ENCODE measurements at places on chromosomes 2 and 18.
A peak's percentile ranks its signal among the peaks of the same experiment; 100 is the strongest.

- DNase-seq: no peak
Observed at GRCh38 chr2:233285921-233286320, 21.7 kb upstream of the SAG start.

DNA sequence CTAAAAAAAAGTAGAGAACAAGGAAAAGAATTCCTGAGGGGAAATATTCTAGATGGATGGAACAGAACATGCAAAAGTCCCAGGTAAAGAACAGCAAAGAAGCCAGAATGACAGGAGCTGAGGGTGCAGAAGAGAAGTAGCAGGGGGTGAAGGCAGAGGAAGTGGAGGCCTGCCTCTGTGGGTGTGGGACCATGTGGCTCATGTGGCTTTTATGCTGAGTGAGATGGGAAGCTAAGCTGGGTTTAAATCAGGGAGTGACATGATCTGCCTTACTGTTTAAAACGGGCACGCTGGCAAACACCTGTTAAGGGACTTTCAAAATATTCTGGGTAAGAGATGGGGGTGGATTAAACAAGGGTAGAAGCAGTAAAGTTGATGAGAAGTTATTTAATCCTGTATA is 40.0 kb downstream of the GKN2 start:
- peak; percentile 63 for DNase-seq

DNA sequence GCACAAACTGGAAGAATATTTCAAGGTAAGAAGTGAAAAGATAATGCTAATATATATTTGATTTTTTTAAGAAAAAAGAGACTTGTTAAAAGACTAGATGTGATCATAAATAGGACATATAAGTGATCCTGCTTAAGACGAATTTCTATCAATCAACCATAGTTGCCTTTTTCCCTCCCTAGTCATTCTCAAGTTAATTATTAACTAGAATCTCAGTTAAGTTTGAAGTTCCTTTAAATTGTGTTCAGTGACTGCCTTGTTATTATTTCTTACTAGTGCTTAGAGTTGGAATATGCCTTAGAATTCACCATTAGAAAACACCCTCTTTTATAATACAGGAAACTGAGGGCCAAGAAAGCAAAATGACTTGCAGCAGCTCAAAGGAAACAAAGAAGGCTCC is 141.5 kb upstream of the SP5 start:
- DNase-seq: no peak

DNA sequence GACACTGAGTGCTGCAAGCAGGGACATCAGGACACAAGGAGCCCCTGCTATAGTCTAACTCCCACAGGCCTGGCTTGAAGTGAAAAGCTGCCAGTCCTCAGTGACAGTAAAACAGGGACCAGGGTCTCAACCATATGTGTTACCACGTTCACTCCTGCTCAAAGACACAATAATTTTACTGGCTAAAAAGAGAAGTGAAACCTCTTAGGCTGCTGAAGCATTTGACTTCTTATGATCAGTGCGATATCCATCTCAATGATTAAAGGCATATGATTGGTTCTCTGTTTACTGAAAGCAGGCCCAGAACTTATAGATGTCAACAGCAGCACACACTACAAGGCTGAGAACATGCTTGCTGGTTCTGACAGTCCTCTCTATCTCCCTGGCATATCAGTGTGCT is 129.8 kb upstream of the LMAN1 start:
- DNase-seq: no peak

GRCh38 chr2:239563561-239563960 is 162.7 kb upstream of the HDAC4 start:
- DNase-seq: no peak

DNA sequence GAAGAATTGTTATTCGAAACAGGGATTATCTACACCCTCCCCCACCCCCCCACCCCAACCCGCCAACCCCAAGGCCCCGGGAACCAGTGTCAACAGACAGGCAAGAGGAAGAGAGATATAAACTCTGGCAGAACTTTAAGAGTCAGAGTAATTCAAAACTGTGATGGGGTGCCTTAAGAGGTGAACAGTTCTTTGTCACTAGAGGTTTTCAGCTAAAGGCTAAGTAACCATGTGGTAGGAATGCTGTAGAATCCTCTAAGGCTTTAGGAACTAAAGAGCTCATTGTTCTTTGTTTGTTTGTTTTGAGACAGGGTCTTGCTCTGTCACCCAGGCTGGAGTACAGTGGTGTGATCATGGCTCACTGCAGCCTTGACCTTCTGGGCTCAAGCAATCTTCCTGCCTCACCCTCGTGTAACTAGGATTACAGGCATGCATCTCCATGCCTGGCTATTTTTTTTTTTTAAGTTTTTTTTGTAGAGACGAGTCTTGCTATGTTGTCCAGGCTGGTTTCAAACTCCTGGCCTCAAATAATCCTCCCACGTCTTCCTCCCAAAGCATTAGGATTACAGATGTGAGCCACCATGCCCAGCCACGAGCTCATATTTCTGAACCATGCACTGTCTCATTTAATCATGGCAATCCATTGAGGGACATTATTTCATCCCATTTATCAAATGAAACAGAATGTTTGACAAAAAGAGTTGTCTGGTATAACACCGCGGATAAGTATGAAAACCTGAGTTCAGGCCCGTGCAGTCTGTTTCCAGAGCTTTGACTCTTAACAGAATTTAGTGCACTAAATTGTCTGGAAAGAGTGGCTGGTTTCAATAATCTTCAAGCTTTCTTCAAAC is 20.8 kb upstream of the TMEM17 start:
- no peak for DNase-seq

DNA sequence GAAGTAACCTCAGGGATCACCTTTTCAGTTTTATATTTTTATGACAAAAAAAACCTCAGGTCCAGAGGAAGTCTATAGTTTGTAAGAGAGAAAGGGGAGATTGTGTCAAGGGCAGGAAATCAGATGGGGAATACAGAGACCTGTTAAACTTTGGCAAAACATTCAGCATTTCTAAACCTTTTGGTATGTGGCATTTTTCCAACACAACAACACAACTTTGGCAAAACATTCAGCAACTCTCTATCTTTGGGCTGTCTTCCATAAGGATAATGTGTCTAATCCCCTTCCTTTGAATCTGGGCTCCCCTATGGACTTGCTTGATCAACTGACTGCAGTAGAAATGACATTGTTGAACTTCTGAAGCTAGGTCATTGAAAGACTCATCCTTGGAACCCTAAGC is 220.6 kb upstream of the CCDC68 start:
- DNase-seq: no peak

DNA sequence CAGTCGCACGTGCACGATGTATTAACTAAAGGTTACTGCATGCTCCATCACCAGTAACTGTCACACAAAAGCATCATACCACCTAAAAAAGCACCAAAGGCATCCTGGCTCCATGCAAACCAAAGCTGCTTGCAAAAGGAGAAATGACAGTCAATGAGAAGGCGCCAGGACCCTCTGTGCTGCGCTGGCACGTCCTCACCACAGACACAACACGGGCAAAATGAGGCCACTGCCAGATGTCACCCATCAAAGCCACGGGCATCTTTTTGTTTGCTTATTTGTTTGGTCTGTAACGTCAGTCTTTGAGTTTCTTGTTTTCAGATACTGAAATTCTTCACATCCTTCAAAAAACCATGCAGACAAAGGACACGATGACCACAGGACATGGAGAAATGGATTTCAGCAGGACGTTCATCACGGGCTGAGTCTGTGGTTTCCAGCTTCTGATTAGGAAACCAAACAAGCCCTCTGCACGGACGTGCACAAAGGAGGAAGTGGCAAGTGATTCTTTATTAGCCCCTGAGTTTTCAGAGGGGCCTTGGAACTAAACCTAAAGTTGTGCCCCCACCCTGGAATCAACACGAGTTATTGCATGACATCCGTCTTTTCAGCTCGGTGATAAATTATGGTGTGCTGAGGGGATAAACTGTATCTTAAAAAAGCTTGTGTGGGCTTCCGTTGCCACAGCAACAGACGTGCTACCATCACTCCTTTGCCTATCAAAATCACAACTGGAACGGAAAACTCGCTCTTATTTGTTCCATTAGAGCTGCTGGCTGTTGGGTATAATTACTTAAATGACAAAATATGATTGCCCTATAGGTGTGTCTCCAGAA is 181.8 kb downstream of the EIPR1 start:
- DNase-seq: no peak

GRCh38 chr2:105090091-105090490 is 52.2 kb downstream of the MRPS9 start:
- DNase-seq: no peak

GRCh38 chr18:62812242-62812641 is 96.9 kb downstream of the PHLPP1 start:
- DNase-seq: no peak

- DNase-seq: no peak
Observed at GRCh38 chr2:37881397-37881796, 43.7 kb upstream of the RMDN2 start.

Measured in CD4-positive, alpha-beta T cell treated with Interferon alpha-2 for 1 hour (primary cell).